Hypothalamus (tissue), 51 donors: ENCODE measurements at places on chromosomes 2 and 18.

GRCh38 chr2:62074233-62074632 lies 121.7 kb upstream of the B3GNT2 start:
- DNase-seq, result no peak

- DNase-seq, result no peak
Measured at GRCh38 chr2:51368250-51368649, 336.3 kb upstream of the NRXN1 start.

DNA sequence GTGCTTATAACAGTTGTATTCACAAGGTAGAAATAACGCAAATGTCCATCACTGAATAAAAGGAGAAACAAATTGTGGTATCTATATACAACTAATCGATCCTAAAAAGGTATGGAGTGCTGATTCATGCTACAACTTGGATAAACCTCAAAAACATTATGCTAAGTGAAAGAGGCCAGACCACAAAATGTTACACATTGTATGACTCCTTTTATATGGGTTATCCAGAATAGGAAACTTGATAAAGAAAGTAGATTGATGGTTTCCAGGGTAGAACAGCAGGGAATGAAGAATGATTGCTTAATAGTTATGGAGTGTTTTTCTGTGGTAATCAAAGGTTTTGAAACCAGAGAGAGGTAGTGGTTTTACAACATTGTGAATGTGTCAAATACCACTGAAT lies 432.2 kb upstream of the TRIB2 start:
- no peak for DNase-seq

- DNase-seq, result no peak
Measured at GRCh38 chr2:98547092-98547790, 61.1 kb downstream of the COA5 start.

- DNase-seq, result no peak
Measured at GRCh38 chr2:7952046-7952745, 729.7 kb upstream of the ID2 start.

DNA sequence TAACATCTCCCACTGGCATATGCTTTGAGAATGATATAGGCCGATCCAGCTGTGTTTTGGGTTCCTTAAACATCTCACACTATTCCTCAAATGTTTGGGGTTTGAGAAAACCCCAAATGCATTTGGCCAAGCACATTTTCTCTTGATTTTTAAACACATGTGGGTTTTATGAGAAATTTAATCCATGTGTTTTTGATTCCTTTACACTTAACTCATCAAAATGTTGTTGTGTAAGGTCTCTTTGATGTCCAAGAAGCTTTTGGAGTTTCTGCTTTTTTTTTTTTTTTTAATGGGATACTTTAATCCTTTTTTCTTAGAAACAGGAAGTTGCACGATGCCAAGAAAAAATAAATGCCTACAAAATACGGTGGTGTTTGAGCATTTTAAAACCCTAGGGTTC lies 339.8 kb upstream of the TCF4 start:
- DNase-seq, result no peak

DNA sequence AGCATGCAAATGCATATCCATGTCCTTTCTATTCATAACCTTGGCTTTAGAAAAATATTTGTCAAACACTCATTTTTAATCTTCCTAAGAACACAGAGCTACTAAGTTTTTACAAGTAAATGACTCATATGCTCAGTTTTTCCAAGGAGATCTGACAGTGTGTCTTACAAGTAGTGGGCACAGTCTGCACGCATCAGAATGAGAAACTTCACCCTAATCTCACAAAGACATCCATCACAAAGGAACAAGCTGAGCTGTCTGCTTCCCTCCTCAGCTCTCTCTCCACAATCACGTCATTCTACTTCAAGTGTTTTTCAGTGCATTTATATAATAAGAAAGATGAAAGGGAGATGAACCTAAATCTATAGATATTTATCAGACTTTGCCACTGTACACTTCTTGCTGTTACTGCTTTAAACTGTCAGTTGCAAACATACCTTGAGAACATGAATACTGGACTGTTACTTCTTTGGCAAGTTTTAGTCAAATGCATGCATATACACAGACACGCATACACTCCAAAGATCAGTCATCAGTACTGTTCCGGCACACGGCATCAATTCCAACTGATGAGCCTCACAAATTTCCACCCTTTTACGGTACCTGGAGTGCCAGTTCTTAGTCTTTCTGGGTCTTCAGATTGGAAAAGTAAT lies 75.7 kb downstream of the RBMS1 start:
- no peak for DNase-seq

- DNase-seq, result no peak
Measured at GRCh38 chr18:45110577-45111501, 430.2 kb downstream of the SETBP1 start.

- DNase-seq, result no peak
Measured at GRCh38 chr2:207974216-207974605, 51.1 kb downstream of the PLEKHM3 start.

GRCh38 chr2:190574169-190574568 lies 39.6 kb upstream of the NEMP2 start:
- DNase-seq, result no peak

DNA sequence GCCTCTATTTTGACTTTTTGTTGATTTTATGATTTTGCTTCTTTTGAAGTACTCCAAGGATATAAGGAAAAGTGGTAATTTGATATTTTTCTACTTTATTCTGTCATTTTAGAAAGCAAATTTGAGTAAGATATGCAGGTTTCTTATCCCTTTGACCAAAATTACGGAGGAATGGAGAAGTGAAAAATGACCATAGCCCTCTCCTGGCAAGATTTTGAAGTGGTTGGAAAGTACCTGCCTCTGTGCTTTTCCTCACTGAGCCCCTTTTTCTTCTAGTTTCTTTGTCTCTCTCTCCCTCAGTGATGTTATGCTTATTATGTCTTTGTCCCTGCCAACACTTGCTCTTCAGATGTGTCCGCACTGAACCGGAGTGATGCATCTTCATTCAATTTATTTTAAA lies 898.1 kb downstream of the EPHA4 start:
- no peak for DNase-seq

DNA sequence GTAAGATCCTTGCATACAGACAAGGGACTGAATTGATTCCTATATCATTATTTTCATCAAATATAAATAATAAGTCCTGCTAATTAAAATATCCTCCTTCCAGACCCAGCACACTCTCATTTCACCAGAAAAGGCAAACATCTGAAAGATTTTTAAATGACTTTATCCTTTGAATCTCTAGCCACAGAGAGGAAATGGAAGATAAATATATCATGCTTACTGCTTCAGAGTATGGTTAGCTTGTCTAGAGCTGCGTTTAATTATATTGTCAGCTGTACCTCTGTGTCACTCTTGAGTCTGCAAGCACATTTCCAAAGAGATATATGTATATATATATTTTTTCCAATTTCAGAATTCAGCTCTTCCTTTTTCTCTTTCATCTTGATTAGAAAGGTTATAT lies 232.7 kb downstream of the TRIB2 start:
- no peak for DNase-seq

- DNase-seq, result no peak
Measured at GRCh38 chr2:211599146-211599545, 939.5 kb downstream of the ERBB4 start.

- no peak for DNase-seq
Measured at GRCh38 chr2:20384953-20385352, 34.3 kb upstream of the PUM2 start.

GRCh38 chr2:60214626-60214875 lies 338.9 kb downstream of the BCL11A start:
- DNase-seq, result no peak

DNA sequence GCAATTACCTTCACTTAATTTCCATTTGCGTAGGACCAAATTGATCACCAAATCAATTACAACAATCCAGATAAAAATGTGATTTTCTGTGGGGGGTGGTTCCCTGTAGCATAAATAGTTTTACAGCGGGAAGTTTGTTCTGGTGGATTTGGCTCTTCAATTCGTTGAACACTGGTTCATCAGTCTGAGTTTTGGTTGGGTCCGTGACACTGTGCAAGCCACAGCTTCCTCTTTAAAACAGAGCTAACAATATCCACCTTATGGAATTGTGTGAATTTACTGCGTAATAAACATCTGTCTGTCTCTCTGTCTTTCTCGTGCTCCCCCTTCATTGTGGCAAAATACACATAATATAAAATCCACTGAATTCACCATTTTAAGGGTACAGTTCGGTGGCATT lies 310.8 kb downstream of the TGIF1 start:
- DNase-seq, result no peak

DNA sequence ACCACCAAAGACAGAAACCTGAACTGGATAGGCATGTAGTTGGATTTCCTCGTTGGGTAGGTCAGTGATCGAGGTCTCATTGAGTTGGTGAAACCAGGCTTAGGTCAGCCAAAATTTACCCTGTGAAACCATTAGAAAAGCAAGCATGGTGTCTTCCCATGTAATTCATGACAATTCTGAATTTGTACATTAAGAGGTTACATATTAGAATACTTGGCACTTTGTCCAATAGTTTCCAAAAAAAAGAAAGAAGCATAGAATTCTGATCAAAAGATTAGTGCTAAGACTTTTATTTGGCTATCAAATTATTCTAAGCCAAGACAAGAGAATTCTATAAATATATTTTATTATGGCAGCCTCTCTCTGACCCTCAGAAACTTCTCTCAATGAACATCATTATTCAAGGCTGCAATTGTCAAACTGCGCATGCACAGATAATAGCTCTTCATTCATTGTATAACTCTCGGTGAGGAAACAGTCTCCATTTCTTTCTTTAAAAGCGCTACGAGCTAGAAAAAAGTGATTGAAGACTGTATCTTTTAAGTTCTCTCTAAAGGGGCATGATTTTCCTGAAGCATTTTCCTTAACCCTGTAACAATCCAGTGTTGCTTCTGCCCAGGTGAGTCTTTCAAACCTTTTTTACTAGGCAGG lies 79.1 kb upstream of the MYCN start:
- DNase-seq, result no peak

GRCh38 chr2:25334482-25334881 lies 7.2 kb downstream of the DNMT3A start:
- DNase-seq, result no peak

- DNase-seq, result no peak
Measured at GRCh38 chr2:54341656-54342055, 85.6 kb upstream of the TSPYL6 start.

DNA sequence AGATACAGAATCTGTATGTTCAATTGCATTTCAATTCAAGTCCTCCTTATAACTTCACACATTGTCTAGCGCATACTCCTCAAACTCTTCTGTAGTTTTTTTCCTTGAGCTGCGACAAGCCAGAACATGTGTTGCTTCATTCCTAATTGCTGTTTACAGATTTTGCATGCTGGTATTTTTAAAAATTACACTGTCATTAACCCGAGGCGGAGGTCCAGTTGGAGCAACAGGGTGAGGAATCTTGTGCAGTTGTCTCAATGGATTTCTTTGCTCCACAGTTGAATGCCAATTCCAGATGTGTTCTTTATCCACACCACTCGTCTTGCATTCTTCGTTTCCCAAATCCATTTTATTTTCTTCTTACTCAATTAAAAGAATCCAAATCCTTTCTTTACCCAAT lies 16.4 kb upstream of the SERPINB13 start:
- no peak for DNase-seq

DNA sequence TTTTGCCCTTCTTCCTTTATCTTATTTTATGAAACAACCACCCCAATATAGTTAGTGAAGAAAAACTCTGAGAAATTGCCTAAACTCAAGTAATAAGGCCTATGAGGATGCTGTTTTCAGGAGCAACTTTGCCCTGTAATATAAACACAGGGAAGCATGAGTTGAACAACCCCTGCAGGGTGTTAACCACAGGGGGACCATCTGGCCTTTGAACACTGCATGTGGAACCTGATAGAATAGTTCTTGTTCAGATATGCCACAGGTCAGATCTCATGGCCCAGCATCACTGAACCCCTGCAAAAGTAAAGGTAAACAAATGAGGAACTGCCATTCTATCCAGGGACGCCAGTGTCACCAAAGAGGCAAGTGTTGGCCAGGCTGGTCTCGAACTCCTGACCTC lies 82.6 kb downstream of the MAPK4 start:
- DNase-seq, result no peak

- no peak for DNase-seq
Measured at GRCh38 chr18:78814766-78815165, 164.9 kb upstream of the SALL3 start.

GRCh38 chr2:160039166-160039903 lies 23.1 kb downstream of the PLA2R1 start:
- DNase-seq, result no peak

DNA sequence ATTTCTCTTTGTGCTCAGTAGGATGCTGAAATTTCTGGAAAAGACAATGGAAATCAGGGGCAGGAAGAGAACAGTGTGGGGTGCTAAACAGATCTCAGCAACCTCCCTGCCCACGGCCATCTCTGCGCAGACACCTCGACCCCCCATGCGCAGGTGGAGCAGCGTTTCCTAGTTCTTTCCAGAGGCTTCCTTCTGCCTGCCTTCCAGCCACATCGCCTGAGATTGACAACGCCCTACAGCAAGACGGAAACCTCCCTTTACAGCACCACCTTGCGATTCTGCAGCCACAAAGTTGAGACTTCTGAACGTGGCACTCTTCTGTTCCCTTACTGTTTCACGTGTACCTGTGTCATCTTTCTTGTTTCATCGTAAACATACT lies 31.4 kb upstream of the CASP8 start:
- DNase-seq, result no peak

DNA sequence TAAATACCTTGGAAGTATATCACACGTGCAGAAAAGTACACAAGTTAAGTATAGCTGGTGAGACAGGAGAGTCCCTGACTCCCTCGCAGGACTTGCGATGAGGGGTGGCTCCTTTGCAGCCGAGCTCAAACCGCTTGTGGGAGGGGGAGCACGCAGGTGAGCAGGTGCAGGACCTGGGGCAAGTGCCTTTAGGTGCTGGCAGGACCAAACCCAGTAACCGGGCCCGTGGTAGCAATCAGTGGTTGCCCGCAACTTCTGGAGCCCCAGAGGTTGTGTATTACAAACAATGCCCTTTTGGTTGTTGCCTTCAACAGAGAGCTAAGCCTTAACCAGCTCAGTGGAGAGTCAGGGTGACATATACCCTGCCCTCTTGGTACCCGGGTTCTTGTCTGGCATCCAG lies 132.8 kb downstream of the PARD3B start:
- DNase-seq, result no peak

DNA sequence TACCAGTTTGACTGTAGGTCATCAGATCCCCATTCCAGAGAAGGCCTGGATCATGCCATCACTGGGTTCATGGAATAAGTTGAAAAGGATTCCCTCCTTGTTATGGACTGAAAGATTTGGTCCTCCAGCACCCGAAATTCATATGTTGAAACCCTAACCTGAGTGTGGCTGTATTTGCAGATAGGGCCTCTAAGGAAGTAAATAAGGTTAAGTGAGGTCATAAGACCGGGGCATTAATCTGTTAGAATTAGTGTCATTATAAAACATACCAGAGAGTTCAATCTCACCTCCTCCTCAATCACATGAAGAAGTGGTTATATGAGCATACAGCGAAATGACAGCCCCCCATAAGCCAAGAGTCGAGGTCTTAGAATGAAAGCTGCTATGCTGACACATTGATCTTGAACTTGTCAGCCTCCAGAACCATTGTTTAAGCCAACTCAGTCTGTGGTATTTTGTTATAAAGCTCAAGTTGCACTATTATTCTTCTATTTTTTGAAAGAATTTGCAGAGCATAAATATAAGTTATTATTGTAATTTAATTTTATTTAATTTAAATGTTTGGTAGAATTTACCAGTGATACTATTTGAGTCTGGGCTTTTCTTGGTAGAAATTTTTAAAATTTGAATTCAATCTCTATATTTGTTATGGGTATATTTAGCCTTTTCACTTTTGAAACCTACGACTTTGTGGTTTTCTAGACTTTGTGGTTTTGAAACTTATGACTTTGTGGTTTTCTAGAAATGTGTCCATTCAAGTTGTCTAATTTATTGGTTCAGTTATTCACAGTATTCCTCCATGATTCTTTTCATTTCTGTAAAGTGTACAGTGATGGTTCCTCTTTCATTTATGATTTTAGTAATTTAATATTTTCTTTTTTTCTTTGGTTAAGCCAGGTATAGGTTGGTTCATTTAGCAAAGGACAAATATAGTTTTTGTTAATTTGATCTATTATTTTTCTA lies 1206.7 kb upstream of the CDH2 start:
- DNase-seq, result no peak
